A549 treated with CpdA at 1 μM for 4 hours (cell line): ENCODE measurements at places on chromosomes 3 and 15. TPM values are rescaled to one million over a fixed set of nuclear protein-coding genes. Genes with fewer than 3 reads are reported as not detected.

Gene MTMR10
- 10.6 to 17.5 TPM (median 13.1 TPM) in 5 replicates for total RNA-seq

Gene CAMKV
- total RNA-seq, result 0.29 to 0.51 TPM (median 0.37 TPM) in 5 replicates

Gene SAXO2
- 1.6 to 3.6 TPM (median 3.1 TPM) in 5 replicates for total RNA-seq

Gene ARPC4
- 154 to 256 TPM (median 159 TPM) in 5 replicates for total RNA-seq

Gene AADAC
- total RNA-seq, result 19.5 to 29.5 TPM (median 22.2 TPM) in 5 replicates

Gene PLSCR4
- 3.4 to 5.3 TPM (median 4.6 TPM) in 5 replicates for total RNA-seq

Gene KLHL25
- total RNA-seq, result 5.3 to 8.7 TPM (median 7.6 TPM) in 5 replicates

Gene BNC1
- total RNA-seq, result 0.29 to 0.52 TPM (median 0.50 TPM) in 5 replicates

Gene GREM1
- 6.6 to 19.2 TPM (median 7.8 TPM) in 5 replicates for total RNA-seq

Gene MAP2K5
- 10.7 to 12.8 TPM (median 12.3 TPM) in 5 replicates for total RNA-seq
